ENCODE measurements at places on chromosomes 3 and 15.
A peak's percentile ranks its signal among the peaks of the same experiment; 100 is the strongest.

- DNase-seq: no peak
Measured at GRCh38 chr3:54240-54639, 142.3 kb upstream of the CHL1 start.

DNA sequence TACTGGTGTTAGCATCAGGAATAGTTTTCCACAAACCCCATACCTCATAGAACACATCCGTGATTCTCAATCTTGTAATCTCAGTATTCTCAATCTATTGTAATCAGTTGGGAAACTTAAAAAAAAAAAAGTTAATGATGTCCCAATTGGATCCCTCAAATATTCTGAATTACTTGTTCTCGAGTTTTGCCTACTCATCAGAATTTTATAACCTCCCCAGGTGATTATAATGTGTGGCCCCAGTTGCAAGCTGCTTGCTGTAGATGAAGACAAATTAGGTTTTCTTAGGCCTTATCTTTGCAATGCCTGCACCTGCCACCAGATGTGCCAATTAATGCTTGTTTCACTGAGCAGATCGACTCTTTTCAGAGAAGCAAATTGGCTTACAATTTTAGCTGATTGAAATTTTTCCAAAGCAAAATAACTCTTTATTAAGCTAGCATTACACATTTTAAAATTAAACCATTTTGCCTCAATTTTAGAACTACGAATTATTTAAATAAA, 19.0 kb upstream of the DIPK2A start:
- DNase-seq: no peak

- DNase-seq: no peak
Measured at GRCh38 chr3:118974356-118975097, 60.1 kb downstream of the IGSF11 start.

DNA sequence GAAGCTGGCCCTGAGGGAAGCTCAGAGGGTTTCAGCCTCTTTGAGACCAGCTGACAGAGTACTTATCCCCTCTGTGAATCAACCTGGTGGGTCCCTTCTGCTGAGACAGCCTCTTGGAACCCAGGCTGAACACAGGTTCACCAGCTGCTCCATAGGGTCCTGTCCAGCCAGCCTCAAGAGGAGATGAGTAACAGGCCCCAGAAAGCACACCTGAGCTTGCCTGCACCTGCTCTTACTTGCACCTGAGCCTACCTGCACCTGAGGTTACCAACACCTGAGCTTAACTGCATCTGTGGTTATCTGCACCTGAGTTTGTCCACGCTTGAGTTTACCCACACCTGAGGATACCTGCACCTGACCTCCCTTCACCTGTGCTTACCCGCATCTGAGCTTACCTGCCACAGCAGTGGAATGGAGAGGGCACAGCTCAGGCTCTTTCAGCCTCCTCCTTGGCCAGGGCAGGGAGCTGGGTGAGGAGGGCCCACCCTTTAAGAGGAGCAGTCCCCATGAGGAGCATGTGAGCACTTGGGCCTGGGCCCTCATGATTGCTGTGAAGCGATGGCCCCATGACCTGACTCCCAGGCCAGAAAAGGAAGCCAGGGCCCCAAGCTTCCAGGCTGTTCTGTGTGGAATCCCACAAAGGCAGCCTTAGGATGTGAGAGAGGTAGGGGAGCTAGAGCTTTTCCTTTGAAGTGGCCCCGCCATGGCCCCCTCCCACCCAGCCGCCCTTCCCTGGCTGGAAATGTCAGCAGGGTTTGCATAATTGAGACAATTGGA, at the start of gene TRPM1:
Gene TRPM1, minus strand, starts transcription at position 464 of the 777 bp plus-strand sequence. CDS start 20,370 bp downstream, outside the sequence.
- no peak for DNase-seq

- DNase-seq: no peak
Measured at GRCh38 chr3:139020036-139020867, 474 bp downstream of the PRR23B start.

DNA sequence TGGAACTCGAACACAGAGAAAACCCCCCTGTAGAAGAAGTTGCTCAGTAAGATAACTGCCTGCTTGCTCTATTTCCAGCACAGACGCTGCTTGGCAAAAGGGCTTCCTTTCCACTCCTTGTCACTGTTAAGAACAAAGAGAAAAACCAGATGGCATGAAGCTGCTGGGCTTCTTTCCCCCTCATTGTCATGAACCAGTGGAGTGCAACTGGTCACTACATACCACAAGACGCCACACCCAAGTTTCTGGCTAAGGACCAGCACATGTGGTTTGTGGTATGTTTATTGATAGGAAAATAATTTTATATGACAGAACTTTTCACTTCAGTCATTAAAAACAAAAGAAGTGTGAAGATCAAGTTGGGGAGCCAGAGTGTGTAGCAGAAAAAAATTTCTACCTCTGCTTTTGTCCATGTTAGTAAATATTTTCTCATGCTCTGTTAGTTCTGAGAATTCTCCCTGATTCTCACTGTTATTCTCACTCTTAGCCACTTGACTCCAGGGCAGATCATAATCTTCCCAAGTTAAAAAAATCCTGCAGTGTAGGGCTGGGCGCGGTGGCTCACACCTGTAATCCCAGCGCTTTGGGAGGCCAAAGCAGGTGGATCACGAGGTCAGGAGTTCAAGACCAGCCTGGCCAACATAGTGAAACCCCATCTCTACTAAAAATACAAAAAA, 37.9 kb downstream of the CLK3 start:
- peak; percentile 79 for DNase-seq

DNA sequence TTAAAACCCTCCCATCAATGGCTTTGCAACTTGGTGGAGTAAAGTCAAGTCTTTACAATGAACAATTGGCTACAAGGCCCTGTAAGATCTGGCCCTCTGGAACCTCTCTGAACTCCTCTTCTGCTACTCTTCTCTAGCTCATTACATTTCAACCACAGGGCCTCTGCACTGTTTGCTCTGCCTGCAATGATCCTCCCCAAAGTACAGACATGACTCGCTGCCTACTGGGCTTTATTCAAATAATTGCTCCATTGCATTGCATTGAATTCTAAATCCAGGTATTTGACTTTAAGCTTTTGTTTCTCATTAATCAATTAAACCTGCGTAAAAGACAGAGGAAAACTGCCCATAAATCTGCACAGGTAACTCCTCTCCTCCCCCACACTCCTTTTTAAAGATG, 96.7 kb downstream of the CD47 start:
- no peak for DNase-seq

GRCh38 chr15:87225436-87225835, 1031.1 kb downstream of the NTRK3 start:
- no peak for DNase-seq

DNA sequence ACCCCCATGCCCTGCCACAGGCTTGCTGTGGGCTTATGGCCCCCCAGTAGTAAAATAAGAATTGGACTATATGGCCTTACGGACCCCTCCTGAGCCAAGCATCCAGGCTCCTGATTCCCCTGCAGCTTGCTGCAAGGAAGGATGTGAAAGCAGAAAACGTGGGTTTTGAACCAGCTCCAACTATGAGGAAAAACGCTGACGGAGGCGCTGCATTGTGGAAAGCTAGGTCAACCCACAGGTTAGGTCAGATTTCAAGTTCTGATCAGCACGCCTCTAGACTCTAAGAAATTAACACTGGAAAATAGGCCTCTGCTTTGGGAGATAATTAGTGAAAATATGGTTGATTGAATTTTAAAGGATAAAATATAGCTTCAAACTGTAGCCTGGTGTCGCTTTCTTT, 195.4 kb upstream of the HES1 start:
- DNase-seq: no peak

DNA sequence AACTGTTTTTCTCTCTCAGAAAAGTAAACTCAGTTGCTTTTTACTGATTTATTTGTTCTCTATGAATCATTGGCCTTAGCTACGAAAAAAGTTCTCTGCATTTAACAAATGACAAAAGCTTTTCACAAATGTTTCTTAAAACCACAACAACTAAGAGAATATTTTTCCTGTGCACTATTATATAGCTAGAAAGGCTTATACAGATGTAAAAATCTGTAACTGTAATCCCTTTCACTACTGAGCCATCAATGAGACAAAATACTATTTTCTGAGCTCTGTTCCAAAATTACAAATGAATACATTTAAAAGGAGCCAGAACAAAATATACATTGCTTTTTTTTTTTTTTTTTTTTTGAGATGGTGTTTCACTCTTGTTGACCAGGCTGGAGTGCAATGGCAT, 45.6 kb upstream of the PYGO1 start:
- DNase-seq: no peak

DNA sequence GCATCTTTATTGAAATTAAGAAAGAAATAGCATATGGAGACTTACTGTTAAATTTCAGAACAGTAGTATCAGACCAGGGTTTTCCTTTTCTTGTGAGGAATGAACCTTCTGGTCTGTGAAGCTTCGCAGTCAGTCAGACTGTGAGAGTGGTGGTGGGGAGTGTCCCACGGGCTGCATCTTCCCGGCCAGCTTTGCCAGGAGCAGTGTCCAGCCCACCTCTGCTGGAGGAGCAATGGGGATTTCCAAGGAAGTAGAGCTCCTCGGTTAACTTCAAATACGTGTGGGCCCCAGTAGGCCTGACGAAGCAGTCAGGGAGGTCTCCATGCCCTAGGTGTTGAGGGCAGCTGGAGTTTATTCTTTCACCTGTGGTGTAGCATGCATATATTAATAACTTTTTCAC, 40.9 kb upstream of the FBXL22 start:
- no peak for DNase-seq

- DNase-seq: peak; percentile 32
Measured at GRCh38 chr3:46812237-46812791, 50.9 kb downstream of the MYL3 start.
